ENCODE measurements at places on chromosomes 2 and 18.

DNA sequence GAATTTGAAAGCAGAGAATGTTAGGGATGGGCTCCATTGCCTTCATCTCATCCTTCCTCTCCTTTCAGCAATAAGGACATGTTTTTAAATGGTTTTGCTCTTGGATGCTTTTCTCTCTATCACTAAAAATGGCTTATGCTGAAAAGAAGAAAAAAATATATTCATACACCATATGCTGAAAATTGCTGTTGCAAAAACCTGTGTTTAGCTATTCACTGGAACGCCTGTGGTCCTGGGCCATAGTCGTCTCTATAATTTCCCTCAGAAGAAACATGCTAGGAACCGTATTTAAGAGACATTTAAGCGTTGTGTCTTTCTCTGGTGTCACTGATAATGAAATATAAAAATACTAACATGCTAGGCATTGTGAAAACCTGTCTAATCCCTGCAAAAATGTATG, 324.9 kb downstream of the TSN start:
- DNase-seq: no peak

- DNase-seq: no peak
Measured at GRCh38 chr18:2871111-2871720, 24.4 kb downstream of the EMILIN2 start.

GRCh38 chr2:28515176-28515751, 19.4 kb downstream of the PLB1 start:
- no peak for DNase-seq

DNA sequence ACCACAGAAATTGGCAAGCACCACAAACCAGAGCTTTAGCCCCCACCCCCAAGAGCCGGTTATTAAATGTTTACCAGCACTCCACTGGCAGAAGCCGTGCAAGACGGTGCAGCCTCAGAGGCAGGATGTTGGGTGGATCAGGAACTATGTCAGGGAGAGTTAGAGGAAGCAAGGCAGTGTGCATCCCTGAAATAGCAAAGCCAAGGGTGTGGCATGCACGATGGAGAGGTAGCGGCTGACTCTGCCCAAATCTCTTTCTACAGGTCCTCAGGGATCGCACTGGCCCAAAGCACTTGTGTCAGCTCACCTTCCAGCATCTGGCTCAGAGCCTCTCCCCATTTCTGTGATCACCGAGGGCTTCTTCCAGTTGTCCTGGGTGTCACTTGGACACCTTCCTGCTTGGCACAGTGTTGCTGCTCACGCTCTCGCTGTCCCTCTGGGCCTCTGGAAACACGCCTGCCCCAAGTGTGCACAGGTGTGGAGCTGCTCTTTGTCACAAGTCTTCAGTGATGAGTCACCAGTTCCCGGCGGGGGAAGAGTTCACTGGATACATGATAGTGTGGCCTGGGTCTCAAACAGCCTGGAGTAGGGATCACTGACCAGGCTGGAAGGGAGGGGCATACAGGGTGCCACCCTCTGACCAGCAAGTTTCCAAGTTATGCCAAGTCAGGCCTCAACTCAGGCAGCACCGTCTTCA, 17.3 kb upstream of the B3GNT7 start:
- DNase-seq: no peak

- DNase-seq: no peak
Measured at GRCh38 chr2:74441170-74441689, 507 bp downstream of the RTKN start.
